ENCODE measurements at places on chromosomes 3 and 15.

DNA sequence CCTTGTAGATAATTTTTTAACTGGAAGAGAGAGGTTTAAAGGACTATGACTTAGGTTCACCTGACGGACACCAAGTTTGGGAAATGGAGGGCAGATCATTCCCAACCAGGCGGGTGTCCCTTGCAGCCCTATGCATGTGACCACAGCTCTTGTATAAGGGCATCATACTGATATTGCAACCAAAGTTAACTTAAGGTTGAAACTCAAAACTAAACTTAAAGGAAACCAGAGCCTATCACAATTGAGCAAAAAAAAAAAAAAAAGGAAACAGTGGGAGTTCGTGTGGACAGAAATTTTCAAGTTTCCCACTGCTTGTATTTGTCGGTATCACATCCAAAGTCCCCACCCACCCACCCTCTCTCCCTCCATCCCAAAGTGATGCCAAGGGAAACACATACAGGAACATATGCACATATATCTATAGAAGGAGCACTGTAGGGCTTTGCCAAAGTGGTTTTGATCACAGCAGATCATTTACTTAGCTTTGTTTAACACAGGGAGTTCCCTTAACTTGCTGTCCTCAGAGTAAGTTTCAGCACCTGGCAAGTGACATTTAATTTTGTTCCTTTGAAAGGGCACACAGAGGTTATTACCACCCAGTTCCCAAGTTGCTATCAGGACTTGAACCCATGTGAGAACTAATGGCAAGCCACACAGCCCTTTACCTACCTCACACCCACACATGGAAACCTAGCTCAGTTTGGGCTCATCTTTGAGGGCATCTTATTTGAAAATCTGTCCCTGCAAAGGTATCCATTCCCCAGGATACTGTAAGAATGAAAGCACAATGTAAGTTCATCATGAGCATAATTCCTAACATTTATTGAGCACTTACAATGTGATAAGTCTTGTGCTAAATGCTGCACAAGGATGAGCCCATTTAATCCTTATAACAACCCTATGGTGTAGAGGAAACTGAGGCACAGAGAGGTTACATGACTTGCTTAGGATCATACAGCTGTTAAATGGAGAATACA, 204.5 kb upstream of the CMC1 start:
- no peak for DNase-seq

DNA sequence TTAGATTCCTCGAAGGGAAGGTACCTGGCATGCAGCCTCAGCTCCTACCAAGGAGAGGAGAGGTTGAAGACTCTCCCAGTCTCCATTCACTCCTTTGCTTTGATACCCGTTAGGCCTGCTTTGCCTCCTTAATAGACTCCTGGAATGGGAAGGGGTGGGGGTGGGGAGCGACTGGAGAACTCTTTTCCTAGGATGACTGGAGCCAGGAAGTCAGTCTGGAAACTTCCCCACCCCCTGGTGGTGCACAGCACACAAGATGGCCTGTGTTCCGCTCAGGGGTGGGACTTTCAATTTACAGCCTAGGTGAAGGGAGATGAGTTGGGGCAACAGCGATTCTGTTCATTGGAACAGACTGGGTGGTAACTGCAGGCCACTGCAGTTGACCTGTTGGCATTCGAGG, 21.4 kb upstream of the CELF6 start:
- DNase-seq, result no peak

DNA sequence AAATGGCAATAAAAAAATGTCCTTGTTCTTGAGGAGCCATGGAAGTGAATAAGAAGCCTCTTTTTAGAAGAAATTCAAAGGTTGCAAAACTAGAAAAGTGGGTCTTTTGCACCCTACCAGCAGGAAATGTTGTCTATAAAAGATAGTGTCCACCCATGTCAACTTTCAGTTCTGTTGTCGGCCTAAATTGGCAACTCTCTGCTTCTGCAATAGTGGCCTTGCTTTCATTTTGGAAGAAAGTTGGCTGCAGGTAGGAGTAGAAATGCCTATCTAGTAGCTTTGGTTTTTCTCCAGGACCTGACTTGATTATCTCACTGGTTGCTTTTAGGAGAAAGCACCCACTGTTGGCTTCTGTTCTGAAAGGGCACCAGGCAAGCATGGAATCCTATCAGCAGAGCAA, 85.4 kb downstream of the TMEM108 start:
- DNase-seq, result no peak

- no peak for DNase-seq
These were observed 20.3 kb upstream of the ANXA2 start for GRCh38 chr15:60418096-60418495.

GRCh38 chr15:74656935-74657535, 38.8 kb downstream of the EDC3 start:
- DNase-seq, result no peak

GRCh38 chr3:133593243-133593642, 19.8 kb downstream of the CDV3 start:
- no peak for DNase-seq

DNA sequence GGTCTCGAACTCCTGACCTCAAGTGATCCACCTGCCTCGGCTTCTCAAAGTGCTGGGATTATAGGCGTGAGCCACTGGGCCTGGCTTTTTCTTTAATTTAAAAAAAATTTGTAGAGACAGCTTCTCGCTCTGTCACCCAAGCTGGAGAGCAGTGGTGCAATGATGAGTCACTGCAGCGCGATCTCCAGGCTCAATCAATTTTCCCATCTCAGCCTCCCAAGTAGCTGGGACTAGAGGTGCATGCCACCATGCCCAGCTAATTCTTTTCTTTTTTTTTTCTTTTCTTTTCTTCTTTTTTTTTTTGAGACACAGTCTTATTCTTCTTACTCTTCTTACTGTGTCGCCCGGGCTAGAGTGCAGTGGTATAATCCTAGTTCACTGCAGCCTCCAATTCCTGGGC, 19.8 kb downstream of the TUBGCP4 start:
- no peak for DNase-seq

- no peak for DNase-seq
These were observed 155.1 kb upstream of the FRMD4B start for GRCh38 chr3:69540706-69541581.

DNA sequence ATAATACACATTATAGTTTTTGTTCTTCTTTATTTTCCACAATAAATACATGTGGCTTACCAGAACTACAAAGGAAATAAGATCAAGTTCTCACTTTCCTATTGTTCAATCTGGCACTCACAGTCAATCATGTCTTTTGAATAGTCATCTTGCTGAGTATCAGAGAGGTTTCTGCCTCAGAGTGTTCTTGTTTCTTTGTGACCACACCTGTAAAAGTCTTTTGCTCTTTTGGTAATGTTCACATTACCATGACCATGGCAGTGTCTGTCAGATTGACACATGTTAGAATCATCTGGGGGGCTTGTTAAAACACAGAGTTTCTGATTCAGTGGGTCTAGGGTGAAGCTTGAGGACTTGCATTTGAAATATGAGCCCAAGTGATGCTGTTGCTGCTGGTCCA, 135.0 kb downstream of the SATB1 start:
- no peak for DNase-seq
